Endothelial cell of umbilical vein (primary cell): ENCODE measurements at places on chromosomes 11 and 22.
A peak's percentile ranks its signal among the peaks of the same experiment; 100 is the strongest.

DNA sequence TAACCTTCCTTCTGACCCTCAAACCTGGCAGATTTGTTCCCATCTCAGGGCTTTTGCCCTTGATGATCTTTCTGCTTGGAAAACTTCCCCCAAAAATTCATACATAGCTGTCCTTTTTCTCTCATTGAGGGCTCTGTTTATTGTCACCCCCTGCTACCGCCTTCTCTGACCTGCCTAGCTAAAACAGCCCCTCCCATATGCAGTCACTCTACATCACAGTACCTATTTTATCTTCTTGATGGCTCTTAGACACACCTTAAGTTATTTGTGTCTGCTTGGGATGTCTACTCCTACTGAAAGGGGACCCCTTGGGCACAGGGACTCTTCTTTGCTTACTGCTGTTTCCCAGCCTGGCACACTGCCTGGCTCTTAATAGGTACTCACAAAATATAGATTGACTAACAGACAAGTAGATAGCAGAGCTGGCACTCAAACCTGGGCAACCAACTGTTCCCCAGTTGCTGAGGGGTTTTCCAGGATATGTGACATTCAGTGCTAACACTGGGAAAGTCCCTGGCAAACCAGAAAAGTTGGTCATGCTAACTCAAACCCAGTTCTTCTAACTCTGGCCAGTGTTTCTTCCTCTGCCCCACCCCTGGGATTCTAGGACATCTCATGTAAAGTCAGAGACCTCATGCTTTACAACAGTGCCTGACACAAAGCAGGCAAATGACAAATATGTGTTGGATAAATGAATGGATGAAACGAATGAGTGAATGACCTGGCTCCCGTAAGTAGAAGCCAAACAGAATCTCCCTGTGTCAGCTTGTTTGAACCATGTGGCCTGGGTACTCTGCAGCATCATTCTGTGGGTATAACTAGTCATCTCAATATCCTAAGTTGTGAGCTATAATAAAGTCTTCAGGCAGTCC lies 19.8 kb upstream of the FJX1 start:
- no peak for DNase-seq

GRCh38 chr22:44098021-44098739 lies 74.1 kb downstream of the PARVB start:
- no peak for DNase-seq

GRCh38 chr11:47617417-47617809 lies 23.2 kb upstream of the C1QTNF4 start:
- DNase-seq = peak; percentile 26

GRCh38 chr11:28026634-28027290 lies 81.2 kb downstream of the KIF18A start:
- no peak for DNase-seq

DNA sequence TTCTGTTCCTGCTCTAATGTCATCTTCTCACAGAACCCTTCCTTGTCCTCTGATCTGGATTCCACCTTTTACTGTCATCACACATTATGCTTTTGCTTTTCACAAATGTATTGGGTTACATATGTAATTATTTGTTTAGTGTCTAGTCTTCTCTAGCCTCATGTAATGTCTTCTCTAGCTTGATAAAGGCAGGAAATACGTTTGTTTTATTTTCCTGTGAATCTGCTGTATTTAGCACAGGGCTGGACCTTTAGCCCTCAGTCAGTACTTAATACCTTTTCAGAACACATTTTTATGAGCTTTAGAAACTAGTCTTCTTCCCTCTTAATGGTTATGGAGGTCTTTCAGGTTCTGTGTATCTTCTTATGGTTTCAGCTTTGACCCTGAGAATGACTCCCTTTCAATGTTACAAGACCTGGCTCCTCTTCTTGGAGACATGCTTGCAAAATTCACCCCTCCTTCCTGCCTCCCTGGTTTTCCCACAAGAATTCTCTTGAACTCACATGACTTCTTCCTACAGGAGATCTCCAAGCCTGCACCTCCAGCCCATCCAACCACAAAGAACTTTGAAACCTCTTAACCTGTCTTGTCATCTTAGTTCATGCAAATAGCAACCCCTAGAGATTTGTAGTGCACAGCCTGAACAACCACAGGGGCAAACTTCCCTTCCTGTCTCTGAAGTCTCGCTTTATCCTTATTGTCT lies 132.7 kb upstream of the DDI1 start:
- DNase-seq = no peak

DNA sequence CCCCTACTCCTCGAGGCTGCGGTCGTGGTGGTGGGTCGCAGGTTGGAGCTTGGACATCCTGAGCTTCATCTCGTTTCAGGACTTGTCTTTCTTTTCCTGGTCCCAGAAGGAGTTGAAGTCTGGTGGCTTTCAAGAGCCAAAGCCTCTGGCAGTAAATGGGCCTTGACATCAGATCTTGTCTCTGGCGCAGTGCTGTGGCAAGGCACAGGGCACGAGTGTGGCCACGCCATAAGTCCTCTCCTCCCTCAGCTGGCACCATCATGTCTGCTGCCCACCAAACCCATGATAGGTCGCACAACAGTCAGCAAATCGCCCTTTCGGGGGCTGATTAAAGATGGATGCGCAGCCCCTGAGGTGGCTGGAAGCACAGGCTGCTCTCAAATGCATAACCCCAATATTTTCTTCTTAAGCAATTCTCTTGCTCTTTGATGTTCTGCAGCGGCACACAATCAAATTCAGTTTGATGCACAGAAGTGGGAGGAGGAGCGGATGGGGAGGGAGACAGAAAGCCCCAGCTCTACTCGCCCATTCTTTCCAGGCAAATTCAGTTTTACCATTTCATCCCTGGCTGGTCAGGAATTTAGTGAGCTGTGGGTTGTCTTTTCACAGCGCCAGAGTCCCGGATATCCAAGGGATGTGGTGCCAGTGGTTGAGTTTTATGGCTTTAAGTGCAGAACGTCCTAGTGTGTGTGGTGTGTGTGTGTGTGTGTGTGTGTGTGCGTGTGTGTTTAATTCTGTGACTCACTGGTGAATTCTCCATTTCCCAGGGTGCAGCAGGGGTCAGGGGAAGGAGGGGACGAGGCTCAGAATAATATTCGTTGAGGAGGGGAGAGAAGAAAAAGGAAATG lies 162.0 kb downstream of the DSCAML1 start:
- no peak for DNase-seq

- DNase-seq = no peak
These were observed 19.0 kb upstream of the MPPED2 start for GRCh38 chr11:30605036-30605605.
